Daoy (cell line): ENCODE measurements at places on chromosomes 5 and 9. TPM values are rescaled to one million over a fixed set of nuclear protein-coding genes. Genes with fewer than 3 reads are reported as not detected.

DNA sequence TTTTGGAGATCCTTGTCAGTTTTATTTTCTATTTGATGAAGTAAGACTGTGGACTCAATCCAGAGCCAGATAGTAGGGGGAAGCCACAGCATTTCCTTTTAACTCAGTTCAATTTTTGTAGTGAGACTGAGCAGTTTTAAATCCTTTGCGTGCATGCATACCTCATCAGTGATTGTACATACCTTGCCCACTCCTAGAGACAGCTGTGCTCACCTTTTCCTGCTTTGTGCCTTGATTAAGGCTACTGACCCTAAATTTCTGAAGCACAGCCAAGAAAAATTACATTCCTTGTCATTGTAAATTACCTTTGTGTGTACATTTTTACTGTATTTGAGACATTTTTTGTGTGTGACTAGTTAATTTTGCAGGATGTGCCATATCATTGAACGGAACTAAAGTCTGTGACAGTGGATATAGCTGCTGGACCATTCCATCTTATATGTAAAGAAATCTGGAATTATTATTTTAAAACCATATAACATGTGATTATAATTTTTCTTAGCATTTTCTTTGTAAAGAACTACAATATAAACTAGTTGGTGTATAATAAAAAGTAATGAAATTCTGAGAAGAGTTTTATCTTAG lies 17.8 kb downstream of the DIMT1 start:
- DNase-seq: no peak

The QRFP gene
- not detected in 2 replicates for total RNA-seq

- DNase-seq: peak; percentile 78
Measured at GRCh38 chr5:98997000-98997399, 68.2 kb upstream of the CHD1 start.

- DNase-seq: peak; percentile 70
Measured at GRCh38 chr5:84383816-84384603, 670 bp downstream of the EDIL3 start.

The TERT gene
- 3.9 and 8.8 TPM in 2 replicates for total RNA-seq

GRCh38 chr9:88258601-88259000 lies 120.3 kb upstream of the SPATA31C2 start:
- peak; percentile 33 for DNase-seq

- DNase-seq: no peak
Measured at GRCh38 chr5:149759986-149760853, 30.1 kb downstream of the PPARGC1B start.

- DNase-seq: no peak
Measured at GRCh38 chr5:36452424-36453006, 150.8 kb upstream of the RANBP3L start.

GRCh38 chr5:145825751-145826180 lies 9.4 kb downstream of the PRELID2 start:
- DNase-seq: peak; percentile 44

GRCh38 chr5:55377810-55378209 lies 70.0 kb downstream of the MTREX start:
- no peak for DNase-seq

DNA sequence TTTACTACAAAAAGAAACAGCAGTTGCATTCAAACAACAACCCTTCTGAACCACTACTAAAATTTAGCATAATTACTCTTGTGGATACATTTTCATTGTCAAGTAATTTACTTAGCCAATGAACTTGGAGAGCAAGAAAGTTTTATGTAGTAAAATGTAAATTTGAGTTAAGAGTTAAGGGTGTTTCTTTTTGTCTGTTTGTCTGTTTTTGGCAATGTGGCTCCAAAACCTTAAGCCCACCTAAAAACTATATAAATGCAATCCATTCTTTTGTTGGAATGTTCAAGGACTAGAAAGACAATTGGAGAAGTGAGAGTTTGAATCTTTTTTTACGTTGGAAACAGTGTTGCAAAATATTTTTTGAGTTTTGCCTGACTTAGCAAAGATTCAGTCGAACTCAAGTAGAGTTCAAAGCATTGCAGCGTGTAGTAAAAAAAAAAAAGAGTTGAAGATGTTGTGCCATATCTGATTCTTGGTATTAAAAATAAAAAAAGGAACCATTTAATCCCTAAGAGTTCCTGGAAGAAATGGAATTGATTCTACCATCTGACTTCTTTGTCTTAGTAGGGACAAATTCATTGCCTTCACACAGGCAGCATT lies 867 bp downstream of the SYK start:
- DNase-seq: no peak

- no peak for DNase-seq
Measured at GRCh38 chr5:160289356-160289651, 23.1 kb downstream of the CCNJL start.

GRCh38 chr5:16549491-16550206 lies 67.1 kb downstream of the RETREG1 start:
- DNase-seq: no peak

DNA sequence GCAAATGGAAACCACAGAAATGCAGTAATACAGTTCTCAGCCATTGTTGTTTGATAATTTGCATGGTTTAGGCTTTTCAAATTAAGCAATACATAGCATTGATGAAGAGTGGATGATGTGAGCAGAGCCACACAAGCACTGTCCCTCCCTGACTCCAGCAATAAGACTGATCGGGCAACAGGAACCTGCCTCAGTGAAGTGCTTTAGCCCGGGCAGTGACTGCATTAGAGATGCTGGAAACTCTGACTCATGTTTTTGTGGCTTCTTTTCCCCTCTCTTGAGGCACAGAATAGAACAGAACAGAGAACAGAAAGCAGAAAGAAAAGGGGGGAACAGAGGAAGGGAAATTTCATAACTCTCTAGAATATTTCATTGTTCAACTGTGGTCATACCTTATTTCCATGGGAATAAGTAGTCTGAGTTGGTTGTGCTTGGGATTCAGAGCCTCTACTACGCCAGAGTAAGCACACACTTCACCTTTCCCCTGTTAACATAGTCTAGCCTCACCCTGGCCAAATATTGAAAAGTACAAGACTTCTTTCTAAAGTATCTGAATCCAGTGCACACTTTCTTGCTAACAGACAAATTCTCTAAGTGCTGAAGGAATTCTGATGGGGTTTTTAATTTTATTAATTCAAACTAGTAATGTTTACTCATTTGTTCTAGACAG lies 164.8 kb upstream of the VCAN start:
- peak; percentile 74 for DNase-seq

DNA sequence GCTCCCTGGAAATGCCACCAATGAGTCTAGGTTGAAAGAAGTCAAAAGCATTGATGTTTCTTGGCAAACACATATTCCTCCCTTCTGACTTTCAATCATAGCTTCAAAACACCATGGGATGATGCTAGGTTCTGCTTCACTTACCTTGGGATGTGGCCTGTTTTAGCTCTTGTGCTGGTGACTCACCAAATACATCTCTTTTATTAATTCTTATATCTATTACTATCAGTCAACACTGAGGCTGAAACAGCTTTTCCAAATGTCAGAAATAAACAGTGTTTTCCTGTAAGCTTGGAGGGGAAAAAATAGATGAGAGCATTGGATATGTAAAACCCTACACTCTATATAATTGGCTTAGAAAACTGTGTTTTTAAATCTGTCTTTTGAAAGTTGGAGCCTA lies 245.4 kb upstream of the NREP start:
- no peak for DNase-seq

GRCh38 chr5:163585206-163585605 lies 79.8 kb downstream of the MAT2B start:
- DNase-seq: peak; percentile 59

The PIP5K1B gene
- 0.09 and 0.57 TPM in 2 replicates for total RNA-seq
